ENCODE measurements at places on chromosomes 1 and 21. TPM values are rescaled to one million over a fixed set of nuclear protein-coding genes. Genes with fewer than 3 reads are reported as not detected.

- H3K27me3 ChIP-seq = no peaks in the 10 kb centered on the region
- H3K4me3 ChIP-seq = no peak overlapping the region
- H3K4me1 ChIP-seq = no peaks in the 10 kb centered on the region
- DNase-seq = no peak
- H3K27ac ChIP-seq = no peak overlapping the region
- no peaks in the 10 kb centered on the region for H3K36me3 ChIP-seq
These were observed 382.3 kb downstream of the HHIPL2 start for GRCh38 chr1:222165629-222166028.

DNA sequence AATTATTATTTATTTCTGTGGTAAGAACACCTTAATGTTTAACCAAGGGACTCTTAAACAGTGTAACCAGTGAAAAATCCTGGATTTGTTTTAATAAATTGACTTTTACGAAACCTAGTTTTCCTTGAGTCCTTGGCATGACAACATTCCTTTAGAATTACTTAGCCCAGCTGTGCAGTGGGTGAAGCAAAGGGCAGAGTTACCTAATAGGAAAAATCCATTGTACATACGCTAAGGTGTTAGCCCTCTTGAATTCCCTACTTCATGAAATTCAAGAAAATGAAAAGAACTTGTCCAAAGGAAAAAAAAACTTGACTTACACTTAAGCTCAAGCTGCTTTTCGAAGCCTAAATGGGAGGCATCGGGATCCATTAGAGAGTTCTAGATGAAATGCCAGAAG, 852.0 kb upstream of the ADAMTS5 start:
- no peaks in the 10 kb centered on the region for H3K27me3 ChIP-seq
- H3K4me1 ChIP-seq = no peaks in the 10 kb centered on the region
- no peak overlapping the region for H3K27ac ChIP-seq
- no peak for DNase-seq
- no peak overlapping the region for H3K4me3 ChIP-seq

GRCh38 chr1:33220676-33221384, 35.5 kb upstream of the ZNF362 start:
- no peaks in the 10 kb centered on the region for H3K36me3 ChIP-seq
- H3K27ac ChIP-seq = no peak overlapping the region
- H3K4me1 ChIP-seq = peaks cover 4% of the 10 kb centered on the region
- no peak for DNase-seq
- H3K27me3 ChIP-seq = no peaks in the 10 kb centered on the region

Gene RGS16
- total RNA-seq = 3.1 TPM

DNA sequence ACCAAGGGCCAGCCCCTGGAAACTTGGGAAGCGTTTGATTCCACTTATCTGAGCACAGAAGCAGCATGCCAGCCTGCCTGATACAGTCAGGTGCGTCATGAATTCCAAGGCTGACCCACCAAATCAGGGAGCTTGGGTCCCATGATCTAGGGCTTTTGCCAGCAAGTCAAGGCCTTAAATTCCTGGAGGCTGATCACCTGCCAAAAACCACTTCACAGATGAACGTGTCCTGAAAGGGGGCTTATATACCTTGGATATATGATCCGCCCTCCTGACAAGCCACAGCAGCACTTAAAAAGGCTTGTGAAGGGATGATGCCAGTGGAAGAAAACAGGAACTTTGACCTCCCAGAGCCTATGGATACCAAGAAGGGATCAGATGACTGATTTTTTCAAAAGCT, 24.0 kb upstream of the CLIC6 start:
- DNase-seq = no peak
- H3K36me3 ChIP-seq = no peaks in the 10 kb centered on the region
- H3K27me3 ChIP-seq = peaks cover 4% of the 10 kb centered on the region
- no peak overlapping the region for H3K4me3 ChIP-seq
- peaks cover 13% of the 10 kb centered on the region for H3K4me1 ChIP-seq
- H3K27ac ChIP-seq = no peak overlapping the region

Gene BNIPL
- 2.5 TPM for total RNA-seq

DNA sequence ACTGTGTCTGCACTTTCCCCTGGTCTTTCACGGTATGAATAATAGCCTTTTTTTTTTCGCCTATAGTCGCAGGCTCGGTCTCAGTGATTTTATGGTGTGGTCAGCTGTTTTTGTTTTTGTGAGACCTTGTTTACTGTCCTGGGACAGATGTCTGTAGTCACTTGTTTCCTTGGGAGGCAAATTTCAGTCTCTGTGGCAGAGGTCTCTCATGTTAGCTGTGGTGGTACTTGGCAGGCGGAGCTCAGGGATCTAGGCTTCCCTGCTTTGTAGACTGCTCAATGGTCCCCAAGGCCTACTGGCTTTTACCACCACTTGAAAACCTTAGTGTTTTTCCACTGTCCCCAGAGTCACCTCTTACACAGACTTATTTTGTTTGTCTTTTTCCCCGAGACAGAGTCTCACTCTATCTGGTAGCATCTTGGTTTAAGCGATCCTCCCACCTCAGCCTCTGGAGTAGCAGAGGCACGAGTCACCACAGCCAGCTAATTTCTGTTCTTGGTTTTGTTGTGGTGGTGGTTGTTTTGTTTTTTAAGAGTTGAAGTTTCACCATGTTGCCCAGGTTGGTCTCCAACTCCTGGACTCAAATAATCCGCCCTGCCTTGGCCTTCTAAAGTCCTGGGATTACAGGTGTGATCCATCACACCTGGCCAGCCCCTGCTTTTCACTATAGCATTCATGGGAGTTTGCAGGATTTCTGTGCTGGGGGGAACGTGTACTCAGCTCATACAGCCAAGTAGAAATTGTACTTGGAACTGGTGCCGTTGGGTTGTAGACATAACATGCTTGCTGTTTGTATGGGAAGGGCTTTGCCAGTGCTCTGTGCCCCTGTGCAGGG, 10.3 kb downstream of the RNU1-2 start:
- H3K27ac ChIP-seq = peak overlapping the region; percentile 96
- DNase-seq = no peak
- H3K4me1 ChIP-seq = peaks cover 33% of the 10 kb centered on the region
- H3K27me3 ChIP-seq = no peaks in the 10 kb centered on the region

Gene KRTAP19-5
- not detected for total RNA-seq

DNA sequence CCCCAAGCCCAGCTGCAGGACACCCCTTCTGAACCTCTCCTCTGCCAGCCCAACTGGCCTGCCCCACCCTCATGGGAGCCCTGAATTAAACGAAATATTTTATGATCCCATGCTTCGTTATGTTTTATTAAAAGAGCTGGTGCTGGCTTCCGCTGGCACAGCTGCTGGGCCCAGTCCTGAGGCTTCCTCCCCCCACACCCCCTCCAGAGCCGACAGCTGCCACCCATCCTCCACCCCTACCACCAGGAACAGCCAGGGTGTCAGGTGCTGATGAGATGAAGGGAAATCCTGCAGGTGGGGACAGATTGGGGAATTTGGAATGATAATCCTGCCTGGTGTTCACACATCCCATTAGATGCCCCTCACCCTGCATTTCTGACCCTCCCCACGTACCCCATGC, 19.0 kb downstream of the IGSF21 start:
- no peak for DNase-seq
- H3K27me3 ChIP-seq = no peaks in the 10 kb centered on the region
- no peaks in the 10 kb centered on the region for H3K4me1 ChIP-seq
- H3K36me3 ChIP-seq = no peaks in the 10 kb centered on the region

GRCh38 chr1:39109644-39110043, 83.5 kb downstream of the NDUFS5 start:
- no peak for DNase-seq
- no peak overlapping the region for H3K27ac ChIP-seq
- no peak overlapping the region for H3K4me3 ChIP-seq
- no peaks in the 10 kb centered on the region for H3K27me3 ChIP-seq
- peaks cover 16% of the 10 kb centered on the region for H3K4me1 ChIP-seq

DNA sequence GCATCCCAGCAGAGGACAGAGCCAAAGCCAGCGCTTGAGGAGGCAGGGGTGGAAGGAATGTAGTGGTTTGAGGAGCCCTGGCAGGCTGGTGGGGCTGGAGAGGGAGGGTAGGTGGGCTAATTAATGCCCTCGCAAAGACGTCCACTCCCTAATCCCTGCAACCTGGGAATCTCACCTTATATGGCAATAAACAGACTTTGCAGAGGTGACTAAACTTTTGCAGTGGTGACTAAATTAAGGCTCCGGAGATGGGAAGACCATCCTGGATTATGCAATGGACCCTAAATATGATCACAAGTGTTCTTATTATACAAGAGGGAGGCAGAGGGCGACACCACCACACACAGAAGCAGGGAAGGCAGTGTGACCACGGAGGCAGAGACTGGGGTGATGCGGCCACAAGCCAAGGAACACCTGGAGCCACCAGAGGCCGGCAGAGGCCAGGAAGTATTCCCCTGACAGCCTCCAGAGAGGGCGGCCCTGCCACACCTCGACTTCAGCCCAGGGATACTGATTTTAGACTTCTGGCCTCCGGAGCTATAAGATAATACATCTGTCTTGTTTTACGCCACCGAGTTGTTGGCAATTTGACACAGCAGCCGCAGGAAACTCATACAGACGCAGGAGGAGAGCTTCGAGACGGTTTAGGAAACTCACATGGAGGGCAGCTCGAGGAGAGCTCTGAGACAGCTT, 23.1 kb upstream of the NPPB start:
- no peaks in the 10 kb centered on the region for H3K36me3 ChIP-seq
- H3K27me3 ChIP-seq = peaks cover 8% of the 10 kb centered on the region
- no peak overlapping the region for H3K27ac ChIP-seq
- H3K4me1 ChIP-seq = no peaks in the 10 kb centered on the region
- no peak for DNase-seq

- H3K27ac ChIP-seq = peak overlapping the region; percentile 88
- H3K27me3 ChIP-seq = no peaks in the 10 kb centered on the region
- no peak for DNase-seq
- no peak overlapping the region for H3K4me3 ChIP-seq
These were observed 57.8 kb upstream of the ID3 start for GRCh38 chr1:23617084-23617521.

Gene CELA2B
- total RNA-seq = not detected

Gene REG4
- not detected for total RNA-seq

DNA sequence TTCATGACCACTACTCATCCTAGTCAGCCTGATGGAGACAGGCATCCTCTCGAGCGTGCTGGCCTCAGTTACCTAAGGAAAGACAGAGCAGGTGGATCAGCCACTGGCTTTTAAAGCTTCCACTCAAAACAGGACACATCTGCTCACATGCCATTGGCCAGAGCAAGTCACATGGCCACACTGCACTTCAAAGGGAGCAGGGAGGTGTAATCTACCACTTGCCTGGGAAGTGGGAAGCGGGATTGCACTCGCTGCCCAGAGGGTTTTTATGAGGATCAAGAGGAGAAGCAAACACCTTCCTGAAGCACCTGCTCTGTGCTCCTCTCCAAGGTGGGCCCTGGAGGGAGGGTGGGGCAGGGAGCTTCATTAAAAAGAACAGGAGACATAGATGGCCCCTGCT, 108.0 kb downstream of the TAS1R2 start:
- no peaks in the 10 kb centered on the region for H3K4me1 ChIP-seq
- no peak for DNase-seq
- H3K4me3 ChIP-seq = no peak overlapping the region
- peaks cover 13% of the 10 kb centered on the region for H3K27me3 ChIP-seq

- DNase-seq = no peak
- H3K4me1 ChIP-seq = peaks cover 20% of the 10 kb centered on the region
- H3K4me3 ChIP-seq = no peak overlapping the region
These were observed 31.0 kb upstream of the PPP1R15B start for GRCh38 chr1:204442376-204443259.

GRCh38 chr21:45888386-45889009, 93.1 kb upstream of the COL6A1 start:
- no peaks in the 10 kb centered on the region for H3K27me3 ChIP-seq
- peaks cover 41% of the 10 kb centered on the region for H3K4me1 ChIP-seq
- no peak overlapping the region for H3K4me3 ChIP-seq

GRCh38 chr1:65769636-65770035, 23.1 kb upstream of the PDE4B start:
- no peak overlapping the region for H3K27ac ChIP-seq
- H3K36me3 ChIP-seq = no peaks in the 10 kb centered on the region
- H3K4me1 ChIP-seq = no peaks in the 10 kb centered on the region
- DNase-seq = no peak
- H3K27me3 ChIP-seq = no peaks in the 10 kb centered on the region

DNA sequence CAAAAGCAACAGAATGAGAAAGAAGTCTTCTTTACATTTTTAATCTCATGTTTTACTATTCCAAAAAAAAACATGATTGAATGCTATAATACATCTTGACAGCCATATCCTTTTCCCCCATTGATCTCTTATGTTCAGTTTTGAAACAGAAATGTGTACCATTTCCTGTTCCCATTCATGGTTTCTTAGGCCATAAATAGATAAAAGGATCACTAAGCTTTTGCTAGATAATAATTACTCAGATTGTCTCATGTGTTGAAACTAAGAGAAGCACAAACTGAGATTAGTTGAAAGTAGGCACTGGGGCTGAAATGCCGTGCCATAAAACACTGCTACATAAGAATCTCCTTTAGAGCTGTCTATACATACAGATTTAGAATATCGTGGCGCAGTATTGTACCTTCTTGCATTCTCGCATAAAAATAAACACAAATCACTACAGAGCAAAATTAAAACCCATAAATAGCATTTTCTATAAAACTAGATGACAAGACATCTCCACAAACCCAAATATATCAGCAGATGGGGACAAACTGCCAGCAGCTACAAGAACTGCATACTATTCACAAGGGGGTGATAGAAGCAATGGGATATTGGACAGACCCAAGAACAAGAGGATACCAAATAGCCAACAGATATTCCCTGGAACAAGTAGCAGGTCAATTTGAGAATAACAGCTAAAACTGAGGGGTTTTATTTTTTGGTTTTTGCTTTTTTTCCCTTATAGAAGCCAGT, 405.3 kb upstream of the PRMT6 start:
- DNase-seq = no peak
- no peaks in the 10 kb centered on the region for H3K36me3 ChIP-seq
- no peak overlapping the region for H3K27ac ChIP-seq
- no peaks in the 10 kb centered on the region for H3K4me1 ChIP-seq
- no peaks in the 10 kb centered on the region for H3K27me3 ChIP-seq

Gene TSNAX
- total RNA-seq = 41.4 TPM

Gene AK4
- total RNA-seq = 0.34 TPM

DNA sequence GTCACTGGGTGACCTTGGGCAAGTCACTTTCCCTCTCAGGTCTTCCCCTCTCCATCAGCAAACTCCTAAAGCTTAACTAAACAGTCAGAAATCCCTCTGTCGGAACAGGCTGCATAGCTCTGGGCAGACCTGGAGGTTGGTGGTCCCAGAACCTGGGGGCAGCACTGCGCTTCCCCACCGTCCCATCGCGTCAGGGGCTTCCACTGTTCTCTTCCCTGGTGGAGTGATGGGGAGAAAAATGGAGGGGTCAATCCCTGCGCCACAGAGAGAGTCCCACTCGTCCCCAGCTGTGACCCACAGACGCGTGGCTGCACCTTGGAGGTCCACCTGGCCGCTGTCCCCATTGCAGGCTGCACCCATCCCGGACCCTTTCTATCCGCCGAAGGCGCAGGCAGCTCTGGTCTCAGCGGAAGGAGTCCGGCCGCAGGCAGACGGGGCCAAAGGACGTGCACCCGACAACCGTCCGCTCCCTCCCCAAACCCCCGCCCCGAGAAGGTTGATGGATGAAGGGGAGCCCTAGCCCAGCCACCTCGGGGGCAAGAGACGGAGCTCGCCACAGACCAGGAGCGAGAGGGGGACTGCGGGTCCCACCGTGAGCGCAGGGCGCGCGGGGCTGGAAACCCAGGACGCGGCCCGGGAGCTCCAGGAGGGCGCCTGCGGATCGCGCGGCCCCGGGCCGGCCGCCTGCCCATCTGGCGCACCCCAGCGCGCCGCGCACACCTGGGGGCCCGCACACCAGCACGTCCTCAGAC, 588 bp upstream of the WNT3A start:
- DNase-seq = no peak
- peaks cover 11% of the 10 kb centered on the region for H3K27me3 ChIP-seq
- H3K4me3 ChIP-seq = no peak overlapping the region
